Spleen (tissue), 13 donors: ENCODE measurements at places on chromosomes 5 and 9. TPM values are rescaled to one million over a fixed set of nuclear protein-coding genes. Genes with fewer than 3 reads are reported as not detected.

DNA sequence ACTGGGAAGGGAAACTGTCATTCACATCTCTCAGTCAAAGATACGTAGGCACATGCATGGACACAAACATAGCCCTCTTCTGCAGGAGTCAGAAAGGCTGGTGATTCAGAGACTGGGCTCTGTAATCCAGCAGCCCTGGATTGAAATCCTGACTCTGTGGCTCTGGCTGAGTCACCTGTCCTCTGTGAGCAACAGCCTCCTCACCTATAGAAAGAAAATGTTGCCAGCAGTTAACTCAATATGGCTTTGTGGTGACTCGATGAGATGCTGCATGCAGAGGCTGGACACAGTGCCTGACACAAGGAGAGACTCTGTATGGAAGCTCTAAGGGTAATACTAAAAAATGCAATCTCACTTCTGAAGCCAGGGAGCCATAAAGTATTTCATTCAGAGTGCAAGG lies 23.9 kb upstream of the CDKN2AIPNL start:
- no peaks in the 10 kb centered on the region for H3K36me3 ChIP-seq
- H3K27ac ChIP-seq: no peak overlapping the region
- peaks cover 16% of the 10 kb centered on the region for H3K4me1 ChIP-seq
- no peaks in the 10 kb centered on the region for H3K27me3 ChIP-seq

Gene CAVIN4
- 0.10 TPM for polyA plus RNA-seq

DNA sequence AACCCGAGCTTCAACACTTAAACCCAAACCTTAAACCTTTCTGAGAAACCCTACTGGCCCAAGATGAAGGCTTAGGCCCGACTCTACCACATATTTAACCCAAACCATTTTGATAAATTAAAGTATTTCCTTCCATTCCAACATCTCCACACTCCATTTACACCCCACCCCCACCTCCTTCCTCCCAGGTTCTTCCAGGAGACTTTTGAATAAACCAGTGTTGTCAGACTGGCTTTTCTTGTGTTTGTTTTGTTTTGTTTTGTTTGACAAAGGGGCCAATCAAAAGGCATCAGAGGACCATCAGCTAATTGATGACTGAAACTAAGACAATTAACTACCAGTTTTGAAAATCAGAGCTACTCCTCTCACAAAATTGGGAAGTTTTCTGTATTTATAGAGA lies 4.6 kb upstream of the ZNF608 start:
- H3K27me3 ChIP-seq: peaks cover 14% of the 10 kb centered on the region
- no peaks in the 10 kb centered on the region for H3K36me3 ChIP-seq
- DNase-seq: no peak
- peaks cover 38% of the 10 kb centered on the region for H3K4me1 ChIP-seq

DNA sequence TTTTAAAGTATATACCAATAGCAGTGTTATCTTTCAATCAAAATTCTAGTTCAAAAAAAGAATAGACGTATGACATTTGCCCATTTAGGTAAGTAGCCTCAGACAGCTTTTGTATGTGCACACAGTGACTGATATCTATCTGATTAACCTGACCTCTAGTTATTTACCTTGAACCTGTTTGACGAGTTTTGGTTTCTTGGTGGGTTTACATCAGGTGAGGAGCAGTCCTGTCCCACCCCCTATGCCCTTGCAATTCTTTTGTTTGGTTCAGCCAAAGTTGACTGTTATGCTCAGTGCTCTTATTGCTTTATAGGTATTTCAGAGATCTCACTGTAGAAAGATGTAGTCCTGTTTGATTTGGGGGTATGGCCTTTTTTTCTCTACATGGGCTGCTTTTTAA lies 147.2 kb downstream of the ISOC1 start:
- no peaks in the 10 kb centered on the region for H3K36me3 ChIP-seq
- no peak overlapping the region for H3K27ac ChIP-seq
- H3K4me3 ChIP-seq: no peak overlapping the region
- H3K27me3 ChIP-seq: no peaks in the 10 kb centered on the region
- no peak for DNase-seq

DNA sequence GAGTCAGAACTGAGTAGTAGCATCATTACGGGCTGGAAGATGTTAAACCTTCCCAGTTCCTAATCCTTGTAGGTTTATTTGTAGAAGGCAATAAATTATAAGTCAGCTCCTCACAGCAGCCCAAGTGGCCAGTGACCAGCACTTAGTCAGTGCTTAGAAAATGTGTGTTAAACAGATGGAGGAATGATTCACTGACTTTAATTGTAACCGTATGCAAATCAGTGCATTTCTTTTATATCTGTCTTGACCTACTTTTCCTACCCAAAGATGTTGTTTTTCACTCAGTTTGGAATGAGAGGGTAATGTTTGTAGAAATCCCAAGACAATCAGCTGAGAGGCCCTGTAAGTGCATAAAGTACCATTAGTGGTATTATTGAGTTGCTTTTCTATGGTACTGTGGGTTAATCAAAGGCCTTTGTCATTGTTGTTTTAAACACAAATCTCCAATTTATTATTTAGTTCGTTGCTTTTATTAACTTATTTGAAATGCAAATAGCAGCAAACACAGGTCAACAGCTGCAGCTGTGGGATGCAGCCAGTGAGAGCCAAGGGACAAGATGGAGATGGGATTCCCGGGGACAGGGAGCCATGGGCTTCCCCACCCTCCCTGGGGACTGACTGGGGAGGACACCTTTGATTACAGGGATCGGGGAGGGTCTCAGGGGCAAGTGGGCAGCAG lies 49.8 kb downstream of the MAP1B start:
- no peaks in the 10 kb centered on the region for H3K4me1 ChIP-seq
- H3K27me3 ChIP-seq: no peaks in the 10 kb centered on the region
- H3K27ac ChIP-seq: no peak overlapping the region
- no peak overlapping the region for H3K4me3 ChIP-seq

GRCh38 chr5:150641824-150642566 lies 1.5 kb downstream of the SYNPO start:
- H3K36me3 ChIP-seq: no peaks in the 10 kb centered on the region
- peak overlapping the region; percentile 60 for H3K4me3 ChIP-seq
- no peaks in the 10 kb centered on the region for H3K27me3 ChIP-seq

Gene TMEM252
- not detected for polyA plus RNA-seq

GRCh38 chr5:31934156-31934555 lies 240.0 kb downstream of the GOLPH3 start:
- no peak overlapping the region for H3K27ac ChIP-seq

DNA sequence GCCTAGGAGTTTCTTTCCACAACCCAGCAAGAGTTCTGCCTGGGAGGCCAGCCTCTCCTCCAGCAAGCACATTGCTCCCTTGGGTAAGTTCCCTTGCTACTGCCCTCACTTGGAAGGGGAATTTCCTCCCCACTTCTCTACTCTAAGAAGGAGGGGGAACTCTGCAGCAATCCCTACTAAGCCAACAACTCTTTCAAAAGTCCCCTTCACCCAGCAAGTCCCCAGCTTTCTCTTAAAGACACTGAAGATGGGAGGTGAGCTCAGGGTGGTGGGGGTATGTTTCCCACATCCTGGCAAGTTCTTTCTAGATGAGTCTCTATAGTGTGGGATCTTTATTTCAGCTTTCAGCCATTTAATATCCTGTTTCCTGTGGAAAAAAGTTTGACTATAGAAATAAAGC lies 49.0 kb downstream of the PDE8B start:
- no peak overlapping the region for H3K27ac ChIP-seq
- no peaks in the 10 kb centered on the region for H3K36me3 ChIP-seq
- DNase-seq: no peak
- H3K27me3 ChIP-seq: no peaks in the 10 kb centered on the region

- DNase-seq: no peak
- no peaks in the 10 kb centered on the region for H3K36me3 ChIP-seq
- H3K27ac ChIP-seq: no peak overlapping the region
- H3K4me1 ChIP-seq: peaks cover 18% of the 10 kb centered on the region
- H3K27me3 ChIP-seq: no peaks in the 10 kb centered on the region
- H3K4me3 ChIP-seq: no peak overlapping the region
These were observed 112.5 kb upstream of the SLC44A1 start for GRCh38 chr9:105131981-105132380.

GRCh38 chr5:29229461-29229860 lies 1964.0 kb upstream of the CDH6 start:
- no peaks in the 10 kb centered on the region for H3K27me3 ChIP-seq
- H3K4me3 ChIP-seq: no peak overlapping the region
- no peak for DNase-seq
- H3K27ac ChIP-seq: no peak overlapping the region

DNA sequence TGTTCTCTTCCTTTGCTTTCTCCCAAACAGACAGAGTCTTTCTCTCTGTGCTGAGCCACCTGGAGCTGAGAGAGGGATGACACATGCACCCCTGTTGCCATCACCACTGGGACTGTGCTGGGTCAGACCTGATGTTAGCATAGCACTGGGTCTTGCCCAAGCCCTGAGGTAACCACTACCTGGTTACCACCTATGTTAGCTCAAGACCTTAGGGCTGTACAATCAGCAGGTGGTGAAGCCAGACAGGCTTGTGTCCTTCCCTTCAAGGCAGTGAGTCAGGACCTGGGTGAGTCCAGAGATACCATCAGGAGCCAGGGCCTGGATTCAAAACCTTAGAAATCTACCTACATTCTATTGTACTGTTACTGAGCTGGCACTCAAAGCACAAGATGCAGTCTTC lies 32.1 kb downstream of the FST start:
- DNase-seq: no peak
- no peaks in the 10 kb centered on the region for H3K27me3 ChIP-seq
- no peak overlapping the region for H3K4me3 ChIP-seq
- H3K27ac ChIP-seq: no peak overlapping the region
- no peaks in the 10 kb centered on the region for H3K36me3 ChIP-seq
- H3K4me1 ChIP-seq: no peaks in the 10 kb centered on the region

Gene CERCAM
- 3.8 TPM for polyA plus RNA-seq

Gene HBEGF
- 1.2 TPM for polyA plus RNA-seq
